ENCODE measurements at places on chromosomes 7 and 10. TPM values are rescaled to one million over a fixed set of nuclear protein-coding genes. Genes with fewer than 3 reads are reported as not detected.

GRCh38 chr10:104450954-104451353 is 97.3 kb downstream of the CFAP58 start:
- DNase-seq: no peak

DNA sequence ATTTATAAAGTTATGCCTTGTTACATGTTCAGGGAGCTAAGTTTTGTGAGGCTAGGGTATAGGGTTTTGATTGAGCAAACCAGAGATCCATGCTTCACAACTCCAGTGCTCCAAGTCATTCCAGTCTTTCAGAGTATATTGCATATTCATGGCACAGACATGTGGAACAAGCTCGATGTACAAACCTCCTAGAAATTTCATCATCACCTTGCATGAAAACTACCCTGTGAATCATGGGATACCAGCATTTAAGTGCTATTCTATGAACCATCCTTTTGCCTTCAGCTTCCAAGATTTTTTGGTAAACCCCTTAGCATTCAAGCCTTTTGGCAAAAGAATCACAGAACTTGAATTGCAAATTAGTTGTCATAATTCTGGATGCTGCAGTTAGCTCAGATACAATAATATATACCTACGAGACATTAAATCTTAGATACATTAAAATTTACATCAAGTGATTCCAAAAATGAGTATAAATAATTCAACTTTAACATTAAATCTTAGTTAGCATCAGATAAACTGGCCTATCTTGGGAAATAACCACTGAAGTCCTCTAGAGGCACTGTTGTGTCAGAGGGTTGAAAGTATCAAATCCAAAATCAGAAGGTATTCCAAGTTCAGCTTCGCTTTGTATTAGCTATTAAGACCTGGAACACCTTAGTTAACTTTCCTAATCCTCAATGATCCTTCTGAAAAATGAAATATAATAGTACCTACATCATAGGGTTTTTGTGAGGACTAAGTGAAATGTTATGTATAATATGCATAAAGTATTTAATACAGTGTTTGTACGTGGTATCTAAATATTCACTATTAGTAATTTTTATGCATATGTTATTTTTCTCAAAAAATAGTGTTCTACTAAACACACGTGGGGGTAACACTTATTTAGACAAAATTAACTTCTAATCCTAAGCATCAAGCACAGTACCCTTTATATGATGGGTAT is 55.5 kb upstream of the CABCOCO1 start:
- DNase-seq: no peak

GRCh38 chr10:58937423-58937822 is 239.0 kb upstream of the PHYHIPL start:
- no peak for DNase-seq

GRCh38 chr10:5476918-5477525 is 22.3 kb downstream of the CALML5 start:
- DNase-seq: no peak

- DNase-seq: no peak
Observed at GRCh38 chr10:101615525-101616116, 27.5 kb downstream of the DPCD start.

DNA sequence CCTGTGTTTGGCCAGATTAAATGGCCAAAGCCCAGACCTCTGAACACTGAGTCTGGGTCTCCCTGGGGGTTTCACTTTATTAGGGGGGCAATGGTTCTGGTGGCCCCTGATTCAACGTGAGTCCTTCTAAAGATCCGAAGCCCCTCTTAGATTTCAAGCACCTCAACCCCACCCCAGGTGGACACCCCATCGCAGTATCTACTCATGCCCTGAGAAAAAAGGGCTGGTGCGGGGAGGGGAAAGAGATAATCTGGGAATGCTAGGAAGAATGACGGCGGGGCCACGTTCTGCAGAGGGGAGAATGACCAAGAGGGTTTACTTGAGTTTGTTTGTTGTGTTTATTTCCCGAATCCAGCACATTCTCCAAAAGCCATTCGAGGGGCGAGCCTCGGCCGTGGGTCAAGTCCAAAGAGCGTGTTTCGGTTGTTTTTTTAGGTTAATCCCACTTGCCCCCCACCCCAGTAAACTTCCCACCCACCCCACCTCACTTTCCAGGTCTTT is 832 bp downstream of the PDLIM1 start:
- no peak for DNase-seq

- no peak for DNase-seq
Observed at GRCh38 chr7:106775975-106776607, 89.0 kb upstream of the PIK3CG start.

DNA sequence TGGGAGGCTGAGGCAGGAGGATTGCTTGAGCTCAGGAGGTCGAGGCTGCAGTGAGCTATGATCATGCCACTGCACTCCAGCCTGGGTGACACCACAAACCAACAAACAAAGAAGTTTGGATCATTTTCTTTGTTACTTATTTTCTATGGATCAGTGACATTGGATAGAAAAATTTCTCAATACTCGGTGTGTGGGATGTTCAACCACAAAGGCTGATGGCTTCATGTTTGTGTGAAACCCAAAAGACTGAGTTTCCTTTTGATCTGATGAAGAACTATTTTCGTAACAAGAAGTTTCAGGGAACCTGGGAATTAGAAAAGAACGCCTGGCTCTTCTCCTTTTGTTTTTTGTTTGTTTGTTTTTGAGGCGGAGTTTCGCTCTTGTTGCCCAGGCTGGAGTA is 104.0 kb downstream of the HOXA1 start:
- DNase-seq: no peak

DNA sequence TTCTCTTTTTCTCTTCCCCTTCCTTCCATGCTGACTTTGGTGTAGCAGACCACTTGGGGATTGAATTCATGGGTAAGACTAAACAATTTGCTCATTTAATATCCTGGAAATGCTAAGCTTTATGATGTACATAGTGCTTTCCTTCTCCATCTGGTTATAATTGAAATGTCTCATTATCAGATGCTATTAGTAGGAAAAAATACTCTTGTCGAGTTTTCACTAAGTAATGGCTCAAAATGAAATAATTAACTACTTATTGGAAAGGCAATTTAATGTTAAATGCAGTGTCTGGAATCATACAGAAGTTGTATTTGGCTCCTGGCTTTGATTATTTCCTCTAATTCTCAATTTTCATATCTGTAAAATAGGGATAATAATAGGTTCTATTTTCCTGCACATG is 990.4 kb downstream of the NRG3 start:
- DNase-seq: no peak

DNA sequence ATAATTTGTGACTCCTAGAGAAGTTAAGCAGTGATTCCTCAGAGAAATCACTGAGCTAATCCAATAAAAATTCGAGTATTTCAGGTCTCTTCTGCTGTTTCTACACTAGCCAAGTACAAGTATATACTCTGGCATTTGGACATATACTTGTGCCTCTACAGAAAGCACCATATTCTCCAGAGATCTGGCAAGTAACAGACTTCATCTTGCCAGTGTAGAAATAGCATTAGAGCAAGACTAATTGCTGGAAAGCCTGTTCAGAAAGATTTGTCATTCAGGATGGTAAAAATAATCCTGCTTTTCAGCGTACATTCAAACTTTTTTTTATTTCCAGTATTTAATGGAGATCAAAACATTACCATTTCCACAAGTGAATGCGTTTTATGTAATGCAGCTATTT is 410.8 kb upstream of the ETV1 start:
- DNase-seq: no peak

- DNase-seq: no peak
Observed at GRCh38 chr7:49927631-49928030, 154.2 kb downstream of the VWC2 start.

DNA sequence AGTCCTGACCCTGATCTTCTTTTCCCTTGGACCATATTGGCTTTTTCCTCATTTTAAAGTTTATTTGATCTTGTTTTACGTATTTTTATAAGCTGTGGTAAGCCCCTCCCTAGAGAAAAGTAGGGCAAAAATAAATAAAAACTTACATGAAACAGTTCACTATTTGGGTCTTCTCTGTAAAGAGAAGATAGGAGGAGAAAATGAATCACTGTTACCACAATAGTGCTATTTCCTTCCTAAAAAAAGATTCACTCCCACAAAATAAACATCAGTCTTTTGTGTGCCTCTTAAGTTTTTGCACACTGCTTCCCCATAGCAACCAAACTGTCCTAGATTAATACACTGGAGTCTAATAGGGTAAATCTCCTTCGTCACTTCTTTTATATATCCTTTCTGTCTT is 1.4 kb upstream of the SVIL start:
- DNase-seq: no peak

GRCh38 chr10:30550967-30551815 is 78.4 kb downstream of the LYZL2 start:
- no peak for DNase-seq

- DNase-seq: no peak
Observed at GRCh38 chr7:80105701-80106408, 28.8 kb upstream of the GNAI1 start.

- no peak for DNase-seq
Observed at GRCh38 chr7:30436518-30436917, 42.1 kb downstream of the NOD1 start.

DNA sequence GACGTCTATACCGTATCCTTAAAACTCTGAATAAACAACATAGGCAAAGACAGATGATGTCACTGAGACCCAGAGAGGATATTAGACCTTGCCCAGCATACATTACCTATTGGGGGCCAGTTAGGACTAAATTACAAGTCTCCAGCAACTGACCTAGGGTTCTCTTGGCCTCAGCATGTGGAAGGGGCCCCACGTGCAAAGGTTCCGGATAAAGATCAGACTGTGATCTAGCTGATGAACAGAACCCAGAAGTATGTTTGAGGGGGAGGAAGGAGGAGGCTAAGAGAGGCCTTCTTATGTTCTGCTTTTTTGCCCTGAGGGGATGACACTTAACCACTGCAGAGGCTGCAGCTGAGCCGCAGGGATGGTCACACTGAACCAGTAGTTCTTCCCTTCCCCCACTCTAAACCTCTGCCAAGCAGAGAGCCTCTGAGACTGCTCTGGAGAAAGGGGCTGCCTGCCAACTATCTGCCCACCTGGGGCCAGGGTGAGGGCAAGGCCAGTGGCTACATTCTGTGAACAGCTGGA is 24.0 kb upstream of the KMT2C start:
- peak; percentile 14 for DNase-seq

GRCh38 chr7:37068038-37068437 is 343.7 kb upstream of the AOAH start:
- no peak for DNase-seq

- DNase-seq: peak; percentile 17
Observed at GRCh38 chr10:4704034-4704545, 121.9 kb upstream of the AKR1E2 start.

DNA sequence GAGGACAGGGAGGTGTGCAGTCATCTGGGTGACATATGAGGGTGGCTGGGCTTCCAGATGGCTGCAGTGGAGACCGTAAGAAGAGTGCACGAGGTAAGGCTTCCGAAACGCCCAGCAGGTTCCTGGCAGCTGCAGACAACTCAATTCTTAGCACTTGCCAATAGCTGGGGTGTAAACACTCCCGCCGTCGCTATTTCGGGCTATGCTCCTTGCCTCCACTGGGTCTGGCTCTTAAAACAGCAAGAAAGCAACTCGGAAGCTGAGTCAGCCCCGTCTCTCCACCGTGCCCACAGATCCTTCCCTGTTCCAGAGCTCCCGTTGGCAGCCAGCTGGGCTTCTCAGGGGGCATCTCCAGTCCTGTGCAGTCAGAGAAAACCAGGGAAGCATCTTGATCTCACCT is 6.1 kb upstream of the PDGFA start:
- DNase-seq: no peak

GRCh38 chr10:88489107-88489506 is 94.0 kb downstream of the RNLS start:
- no peak for DNase-seq

DNA sequence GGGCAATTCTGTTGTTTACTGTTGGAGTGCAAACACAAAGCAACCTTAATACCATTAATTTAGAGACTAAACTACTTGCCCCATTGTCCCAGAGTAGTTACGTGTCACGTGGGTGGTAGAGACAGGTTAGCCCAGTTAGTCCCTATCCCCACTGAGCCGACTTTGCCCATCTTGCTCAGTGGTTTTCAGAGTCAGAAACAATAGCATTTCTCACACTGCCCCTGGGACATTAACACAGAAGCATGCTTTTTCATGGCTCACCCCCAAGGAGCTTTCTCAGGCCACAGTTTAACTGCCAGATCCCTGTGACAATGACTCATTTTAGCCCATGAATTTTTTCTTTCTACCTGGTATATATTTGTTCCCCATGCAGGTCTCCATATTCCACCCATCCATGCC is 271.0 kb downstream of the POU6F2 start:
- DNase-seq: no peak

- DNase-seq: no peak
Observed at GRCh38 chr10:124214610-124215375, 121.4 kb upstream of the CHST15 start.

- DNase-seq: no peak
Observed at GRCh38 chr7:51308265-51308664, 8.3 kb downstream of the COBL start.

DNA sequence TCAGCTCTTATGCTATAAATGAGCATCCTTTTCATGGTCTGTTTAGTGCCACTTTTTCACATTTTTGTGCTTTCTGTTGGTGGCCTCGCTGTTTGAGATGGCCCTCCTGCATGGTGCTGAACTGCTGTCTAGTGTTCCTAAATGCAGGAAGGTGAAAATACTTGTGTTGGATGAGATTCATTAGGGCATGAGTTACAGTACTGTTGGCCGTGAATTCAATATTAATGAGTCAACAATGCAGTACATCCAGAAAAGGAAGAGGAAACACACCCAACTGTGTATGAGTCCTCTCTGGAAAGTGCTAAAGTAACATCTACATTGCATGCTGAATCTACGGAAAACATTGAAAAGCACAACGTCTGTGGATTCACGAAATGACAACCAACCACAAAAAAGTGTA is 124.0 kb downstream of the HERPUD2 start:
- DNase-seq: no peak

DNA sequence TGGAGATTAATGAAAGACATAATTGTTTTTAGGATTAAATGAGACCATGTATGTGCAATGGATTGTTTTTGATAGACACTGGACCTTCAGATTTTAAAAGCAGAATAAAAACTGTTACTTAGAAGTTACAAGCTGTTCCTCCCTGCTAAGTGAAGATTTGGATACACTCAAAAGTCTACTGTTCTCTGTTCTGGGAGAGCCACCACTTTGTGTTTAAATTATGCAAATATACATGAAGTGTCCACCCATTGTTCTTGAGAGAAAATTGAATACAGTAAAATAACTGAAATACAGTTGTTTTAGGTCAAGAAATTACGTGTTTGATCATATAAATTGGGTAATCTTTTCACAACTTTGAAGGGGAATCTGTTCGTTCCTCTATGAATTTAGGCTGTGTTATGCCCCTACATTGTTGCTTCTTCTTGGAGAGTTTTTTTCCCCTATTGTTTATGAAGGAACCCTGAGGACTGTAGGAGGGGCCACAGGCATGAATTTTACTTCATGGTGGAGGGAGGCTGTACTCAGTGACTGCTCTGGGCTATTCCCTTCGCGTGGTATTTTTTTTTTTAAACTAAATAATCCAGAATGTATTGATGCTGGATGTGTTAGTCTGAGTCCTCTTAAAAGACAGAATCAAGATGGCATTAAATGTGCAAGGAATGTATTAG is 18.6 kb upstream of the VCL start:
- no peak for DNase-seq

FGF8 gene
- total RNA-seq: not detected

CDNF gene
- not detected for total RNA-seq

CREM gene
- total RNA-seq: 22.5 TPM

TWIST1 gene
- total RNA-seq: not detected

ICA1 gene
- 79.4 TPM for total RNA-seq

ZNF736 gene
- total RNA-seq: 10.9 TPM

PTPRZ1 gene
- total RNA-seq: 2.4 TPM

SLC26A3 gene
- 296 TPM for total RNA-seq

Data from transverse colon (tissue), 4 donors.